ENCODE measurements at places on chromosomes 1 and 21.

GRCh38 chr1:81068726-81069125, 732.0 kb upstream of the ADGRL2 start:
- DNase-seq, result no peak

DNA sequence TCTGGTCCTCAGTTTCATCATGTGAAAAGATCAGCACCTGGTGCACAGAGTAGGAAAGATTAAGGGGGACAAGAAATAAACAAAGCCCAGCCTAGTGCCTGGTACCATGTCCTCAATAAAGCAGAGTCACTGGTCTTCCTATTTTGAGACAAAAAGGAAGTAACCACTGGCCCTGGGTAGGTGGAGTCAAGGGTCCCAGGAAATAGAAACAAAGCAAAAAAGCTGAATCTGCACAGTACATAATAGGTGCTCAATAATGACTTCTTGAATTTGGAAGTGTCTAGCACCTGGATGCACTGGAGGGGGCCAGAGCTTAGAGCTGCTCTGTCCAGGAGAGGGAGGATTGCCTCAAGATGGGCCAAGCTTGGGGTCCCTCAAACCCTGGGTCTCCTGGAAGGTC, 1.9 kb upstream of the EPHB2 start:
- DNase-seq, result no peak

- DNase-seq, result no peak
These were observed 1.2 kb downstream of the NTPCR start for GRCh38 chr1:232951605-232952004.

- DNase-seq, result peak; percentile 64
These were observed 494.7 kb downstream of the SMYD3 start for GRCh38 chr1:246012341-246012740.

DNA sequence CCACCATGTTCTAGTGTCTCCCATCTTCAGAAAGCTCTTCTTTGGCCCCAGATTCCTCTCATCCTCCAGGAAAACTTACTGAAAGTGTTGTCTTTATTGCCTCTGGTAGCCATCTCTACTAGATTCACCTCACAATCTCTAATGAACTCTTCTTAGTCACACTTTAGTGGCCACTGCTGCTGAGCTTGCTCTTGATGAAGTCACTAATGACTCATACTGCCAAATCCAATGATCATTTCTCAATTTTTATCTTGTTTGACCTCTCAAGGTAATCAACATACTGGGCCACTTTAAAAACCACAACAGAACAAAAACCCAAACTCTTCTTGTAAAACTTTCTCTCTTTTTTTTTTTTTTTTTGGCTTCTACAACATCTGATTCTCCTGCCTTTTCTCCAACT, 196.4 kb downstream of the LHX8 start:
- no peak for DNase-seq

DNA sequence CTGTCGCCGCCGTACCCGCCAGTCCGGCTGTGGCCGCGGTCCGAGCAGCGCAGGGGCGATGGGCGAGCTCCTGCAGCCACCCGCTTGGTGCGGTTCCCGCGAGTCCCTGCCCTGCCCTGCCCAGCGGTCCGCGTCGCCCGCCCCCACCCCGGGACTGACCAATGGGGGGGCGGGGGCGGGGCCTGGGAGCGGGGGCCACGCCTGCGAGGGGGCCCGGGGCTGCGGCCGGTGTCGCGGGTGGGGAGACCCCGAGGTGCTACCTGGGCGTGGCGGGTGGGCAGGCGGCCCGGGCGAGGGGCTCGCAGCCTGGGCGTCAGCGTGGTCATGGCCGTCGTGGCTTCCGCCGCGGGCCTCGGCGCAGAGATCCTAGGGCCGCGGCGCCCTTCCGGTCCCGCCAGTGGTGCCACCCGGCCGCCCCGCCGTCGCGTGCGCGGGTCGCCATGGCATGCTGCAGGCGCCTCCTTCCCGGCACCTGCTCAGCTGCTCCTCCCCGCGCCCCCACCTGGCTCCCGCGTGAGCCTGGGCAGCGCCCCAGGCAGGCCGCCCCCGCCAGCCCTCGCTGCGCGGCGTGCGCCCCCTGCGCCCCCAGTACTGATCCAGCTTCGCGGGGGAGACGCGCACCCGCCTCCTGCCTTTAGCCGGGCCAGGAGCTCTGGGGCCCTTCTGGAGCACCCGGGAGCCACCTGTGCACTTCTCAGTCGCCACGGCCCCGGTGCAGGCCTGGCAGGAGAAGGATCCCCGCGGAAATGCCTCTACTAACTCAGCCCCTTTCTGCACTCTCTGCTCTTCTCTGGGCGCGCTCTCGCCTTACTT, at the start of gene BMP8B:
TSS of gene BMP8B (minus strand) at position 108 of the 813 bp plus-strand sequence. CDS start 380 bp downstream, outside the sequence.
- peak; percentile 64 for DNase-seq

DNA sequence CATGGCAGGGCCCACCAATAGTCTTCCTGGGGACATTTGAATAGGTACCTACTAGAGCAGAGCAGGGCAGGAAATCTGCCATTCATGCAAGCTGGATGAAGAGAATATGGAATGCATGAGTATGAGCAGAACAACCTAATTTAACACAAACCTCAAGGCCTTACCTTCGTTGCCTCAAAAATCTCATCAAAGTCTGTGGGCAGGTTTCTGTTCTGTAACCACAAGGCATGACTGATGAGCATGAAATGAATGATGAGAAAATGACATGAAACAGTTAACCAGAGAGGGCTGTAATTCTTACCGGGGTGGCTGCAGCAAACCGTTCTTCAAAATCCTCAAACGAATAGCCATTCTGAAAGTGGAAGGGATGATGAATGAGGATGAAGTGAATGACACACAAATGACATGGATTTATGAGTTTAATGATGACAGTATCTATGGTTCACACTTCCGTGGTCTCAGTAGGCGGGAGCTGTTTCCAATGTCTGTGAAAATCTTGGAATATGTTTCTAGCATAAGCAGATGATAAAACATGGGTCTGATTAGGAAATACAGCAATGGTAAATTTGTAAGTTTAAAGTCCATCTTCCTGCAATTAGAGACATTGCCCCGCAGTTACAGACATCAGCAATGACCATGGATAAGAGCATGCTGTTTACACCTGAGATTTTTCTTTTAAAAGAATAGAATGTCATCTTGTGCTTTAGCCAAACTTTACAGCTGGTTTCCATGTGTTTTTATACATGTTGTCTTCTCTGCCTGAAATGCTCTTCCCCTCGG, 67.6 kb upstream of the C8B start:
- no peak for DNase-seq

GRCh38 chr21:26966649-26967061, 233 bp downstream of the ADAMTS5 start:
- peak; percentile 50 for DNase-seq

- peak; percentile 75 for DNase-seq
These were observed 388.8 kb downstream of the NTNG1 start for GRCh38 chr1:107529511-107530149.

- no peak for DNase-seq
These were observed 97.6 kb upstream of the CD34 start for GRCh38 chr1:208008534-208008933.

GRCh38 chr1:37519613-37520012, 5.0 kb upstream of the MEAF6 start:
- DNase-seq, result no peak

- no peak for DNase-seq
These were observed 190.4 kb upstream of the KCTD3 start for GRCh38 chr1:215376544-215377264.

Data from GM23338 (cell line).